ENCODE measurements at places on chromosomes 1 and 21.

GRCh38 chr21:45459171-45460010, 54.4 kb downstream of the COL18A1 start:
- no peak for DNase-seq

GRCh38 chr1:47231301-47232186, 481 bp downstream of the TAL1 start:
- peak; percentile 29 for DNase-seq

GRCh38 chr1:4778056-4778455, 123.6 kb downstream of the AJAP1 start:
- no peak for DNase-seq

DNA sequence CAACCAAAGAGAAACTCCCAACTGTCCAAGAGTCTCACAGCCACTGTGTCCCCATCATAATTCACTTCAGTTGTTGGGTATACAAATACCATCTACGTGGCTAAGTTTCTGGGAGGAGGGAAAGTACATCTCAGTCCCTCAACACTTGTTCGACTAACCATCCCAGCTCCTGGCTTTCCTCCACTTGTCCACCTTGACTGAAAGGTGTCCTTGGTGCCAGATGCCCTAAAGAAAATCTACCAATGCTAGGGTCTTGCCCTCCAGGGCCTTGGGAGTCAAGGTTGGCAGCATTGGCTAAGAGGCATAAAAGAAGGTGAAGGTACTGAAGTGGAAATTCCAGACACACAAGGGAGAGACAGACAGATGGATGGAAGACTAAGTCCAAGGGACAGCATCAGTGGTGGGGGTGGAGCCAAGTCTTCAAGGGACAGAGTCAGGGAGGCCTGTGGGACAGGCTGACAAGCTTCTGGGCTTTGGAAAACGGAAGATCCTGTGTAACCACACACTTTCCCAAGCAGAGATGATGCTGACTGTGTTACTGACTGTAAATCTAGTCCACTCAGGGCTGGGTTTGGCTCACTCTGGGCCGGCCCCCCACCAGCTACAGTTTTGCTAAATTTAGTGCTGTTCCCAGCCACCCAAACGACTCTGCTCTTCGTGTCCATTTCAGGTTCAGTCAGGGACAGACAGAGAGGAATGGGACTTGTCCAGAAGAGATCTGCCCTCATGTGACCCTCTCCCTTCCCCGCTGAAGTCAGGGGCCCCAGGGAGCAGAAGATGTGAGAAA, 60.1 kb downstream of the CD34 start:
- no peak for DNase-seq

DNA sequence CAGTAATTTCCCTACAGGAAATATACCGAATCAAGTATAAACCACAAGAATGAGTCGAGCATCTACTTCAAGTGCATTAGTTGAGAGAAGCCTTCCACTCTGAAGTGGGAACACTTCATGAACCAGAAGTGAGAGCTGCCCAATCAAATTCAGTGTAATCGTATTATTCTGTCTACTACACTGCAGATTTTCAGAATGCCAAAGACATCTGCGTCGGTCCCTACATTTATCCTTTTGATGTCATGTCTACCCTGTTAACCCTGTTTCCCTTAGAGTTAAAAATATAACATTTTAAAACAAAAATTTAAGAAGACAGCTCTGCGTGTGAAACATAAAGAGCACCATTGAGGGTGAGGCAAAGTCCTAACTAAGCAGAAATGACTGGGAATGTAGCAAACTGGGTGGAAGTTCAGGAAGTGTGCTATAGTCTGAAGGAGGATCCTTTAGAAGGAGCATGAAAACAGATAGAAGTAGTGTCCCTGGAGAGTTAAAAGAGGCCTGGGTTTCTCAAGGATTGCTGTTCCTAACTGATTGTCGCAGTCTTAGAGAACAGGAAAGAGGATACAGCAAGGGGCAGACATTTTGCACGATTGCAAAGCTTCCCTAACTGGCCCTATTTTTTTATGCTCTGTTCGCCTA, 291.2 kb downstream of the PTPRC start:
- peak; percentile 75 for DNase-seq

DNA sequence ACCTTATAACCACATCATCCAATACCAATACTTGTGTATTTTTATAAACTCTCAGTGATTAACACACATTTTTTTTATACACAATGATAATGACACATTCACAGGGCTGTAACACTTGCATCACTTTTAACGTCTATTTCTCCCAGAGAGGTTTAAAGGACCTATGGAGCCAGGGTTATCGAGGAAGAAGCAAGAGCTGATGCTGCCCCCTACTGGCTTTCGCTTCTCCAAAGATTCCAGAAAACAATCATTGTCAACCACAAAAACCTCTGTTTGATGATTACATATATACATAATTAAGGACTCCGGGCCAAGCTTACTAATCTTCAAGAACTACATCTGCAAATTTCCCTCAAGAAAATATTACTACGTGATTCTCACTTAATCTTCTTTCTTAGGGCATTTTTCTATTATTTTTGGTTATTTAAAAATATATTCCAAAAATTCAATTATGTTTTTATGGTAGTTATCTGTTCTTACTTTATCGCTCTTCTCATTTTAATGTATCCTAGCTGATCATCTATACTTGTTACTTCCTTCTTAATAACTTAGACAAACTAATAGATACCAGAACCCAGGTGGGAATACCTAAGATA, 214.5 kb downstream of the VAV3 start:
- peak; percentile 43 for DNase-seq

- DNase-seq: no peak
Measured at GRCh38 chr1:37393173-37394120, 80.9 kb upstream of the ZC3H12A start.

GRCh38 chr1:68585351-68585750, 88.5 kb upstream of the DEPDC1 start:
- DNase-seq: no peak

DNA sequence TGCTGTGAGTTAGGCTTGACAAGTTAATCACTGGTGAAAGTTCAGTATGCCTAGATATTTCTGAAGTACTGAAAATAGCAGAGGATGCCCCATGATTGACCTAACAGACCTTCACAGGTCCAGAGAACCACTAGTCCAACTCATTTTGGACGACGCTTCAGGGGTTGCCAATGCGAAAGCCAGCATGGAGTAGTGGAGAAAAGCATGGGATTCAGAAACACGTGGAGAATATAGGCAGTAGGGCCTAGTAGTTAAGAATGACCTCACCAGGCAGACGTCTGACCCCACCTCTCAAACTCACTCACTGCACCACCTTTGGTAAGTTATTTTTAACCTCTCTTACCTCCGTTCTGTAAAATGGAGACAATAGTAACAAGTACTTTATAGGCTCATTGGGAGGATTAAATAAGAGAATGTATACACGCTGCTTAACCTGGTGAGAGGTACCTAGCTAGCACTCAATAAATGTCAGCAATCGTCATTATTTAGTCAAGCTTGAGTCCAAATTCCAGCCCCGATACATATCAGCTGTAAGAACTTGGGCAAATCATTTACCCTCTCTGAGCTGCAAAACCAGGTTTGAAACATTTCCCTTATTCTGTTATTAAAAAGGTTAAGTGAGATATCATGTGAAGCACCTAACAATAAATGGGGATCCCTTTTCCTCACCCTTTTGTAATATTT, 13.2 kb downstream of the PLPP3 start:
- no peak for DNase-seq

- no peak for DNase-seq
Measured at GRCh38 chr1:10903421-10903820, 107.0 kb upstream of the CASZ1 start.

- DNase-seq: no peak
Measured at GRCh38 chr1:50917138-50918137, 42.6 kb downstream of the FAF1 start.

DNA sequence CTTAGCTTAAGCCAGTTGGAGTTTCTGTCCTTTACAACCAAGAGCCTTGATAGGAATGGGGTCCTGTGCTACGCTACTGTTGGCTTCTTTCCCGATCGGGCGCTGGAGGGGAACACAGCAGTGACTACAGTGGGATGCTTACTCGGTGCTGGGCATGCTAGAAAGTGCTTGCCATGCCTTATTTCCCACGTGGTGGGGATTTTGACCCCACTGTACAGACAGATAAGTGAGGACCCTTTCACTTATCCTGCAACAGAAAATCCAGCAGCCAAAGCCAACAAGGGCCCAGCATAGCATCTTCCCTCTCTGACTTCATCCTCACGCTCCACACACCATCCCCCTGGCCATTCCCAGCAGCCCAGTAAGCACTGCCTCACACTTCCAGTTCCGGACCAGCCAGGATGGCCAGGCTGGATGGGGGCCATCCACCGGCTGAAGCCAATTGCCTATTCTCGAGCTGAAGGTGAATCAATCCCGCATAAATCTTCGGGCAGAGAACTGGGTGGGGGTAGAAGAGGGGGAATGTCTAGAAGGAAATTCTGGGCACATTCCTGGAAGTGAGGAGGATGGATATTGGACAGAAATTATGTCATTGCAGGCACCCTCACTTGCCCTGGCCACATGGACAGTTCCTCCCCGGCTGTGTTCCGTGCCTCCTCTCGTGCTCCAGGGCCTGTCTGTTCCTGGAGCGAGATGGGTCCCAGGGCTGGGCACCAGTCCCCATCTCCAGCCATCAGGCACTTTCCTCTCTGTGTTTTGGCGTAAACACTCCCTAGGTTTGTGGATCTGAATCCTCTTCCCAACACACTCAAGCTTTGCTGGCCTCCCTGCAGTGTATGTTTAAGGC, 2.0 kb upstream of the ABCG1 start:
- DNase-seq: no peak

DNA sequence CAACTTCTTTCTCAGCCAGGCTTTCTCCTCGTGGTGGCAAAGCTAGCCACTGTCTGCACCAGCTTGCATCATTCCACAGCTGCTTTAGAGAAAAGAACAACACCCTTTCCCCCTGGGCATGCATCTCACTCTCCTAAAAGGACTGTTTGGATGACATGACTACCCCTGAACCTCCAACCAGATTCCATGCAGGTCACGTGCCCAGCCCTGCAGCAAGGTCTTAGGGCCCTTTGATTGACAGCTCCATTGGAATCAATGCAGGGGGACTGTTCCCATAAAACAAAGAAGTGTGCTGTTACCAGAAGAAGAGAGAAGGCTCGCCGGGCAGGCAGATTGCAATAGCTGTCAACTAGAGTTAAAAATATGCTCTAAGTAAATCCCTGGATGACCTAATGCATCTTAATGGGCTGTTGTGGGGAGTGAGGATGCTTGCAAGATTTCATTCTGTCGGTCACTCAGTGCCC, 24.4 kb downstream of the KCNA2 start:
- DNase-seq: no peak

- DNase-seq: no peak
Measured at GRCh38 chr1:62654744-62655143, 33.4 kb downstream of the DOCK7 start.

DNA sequence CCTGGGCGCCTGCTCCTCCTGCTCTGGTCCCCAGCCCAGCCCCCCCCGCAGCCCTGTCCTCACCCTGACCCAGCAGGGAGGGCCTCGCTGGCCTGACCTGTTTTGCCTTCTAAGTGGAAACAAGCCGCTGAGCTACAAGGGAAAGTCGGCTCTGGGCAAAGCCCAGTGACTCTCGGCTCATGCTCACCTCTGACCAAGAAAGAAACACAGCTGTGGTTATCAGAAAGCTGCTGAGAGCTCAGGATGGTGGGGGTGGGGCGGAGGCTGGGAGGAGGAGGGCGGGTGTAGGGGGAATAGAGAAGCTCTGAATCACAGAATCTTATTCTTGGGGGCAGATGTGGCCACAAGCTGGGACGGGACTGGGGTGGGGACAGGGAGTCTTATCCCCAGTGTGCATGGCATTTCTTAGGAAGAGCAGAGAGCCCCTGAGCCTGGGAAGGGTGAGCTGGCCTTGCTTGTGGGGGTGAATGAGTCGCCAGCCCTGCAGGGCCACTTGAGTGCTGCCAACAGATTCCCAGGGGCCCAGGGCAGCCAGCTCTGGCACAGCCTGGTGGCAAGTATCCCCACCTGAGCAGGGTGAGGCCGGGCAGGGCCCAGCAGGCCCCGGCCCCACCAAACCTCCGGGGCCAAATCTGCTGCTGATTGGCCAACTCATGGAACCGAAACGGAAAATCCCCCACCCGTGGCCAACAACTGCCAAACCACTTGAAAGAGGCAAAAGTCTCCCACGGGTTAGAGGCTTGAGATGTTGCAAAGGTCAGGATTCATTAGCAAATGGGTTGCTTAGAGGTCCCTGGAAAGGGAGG, 120.6 kb downstream of the SPSB1 start:
- peak; percentile 91 for DNase-seq

- DNase-seq: peak; percentile 21
Measured at GRCh38 chr1:201818971-201819750, 9.8 kb upstream of the IPO9 start.

DNA sequence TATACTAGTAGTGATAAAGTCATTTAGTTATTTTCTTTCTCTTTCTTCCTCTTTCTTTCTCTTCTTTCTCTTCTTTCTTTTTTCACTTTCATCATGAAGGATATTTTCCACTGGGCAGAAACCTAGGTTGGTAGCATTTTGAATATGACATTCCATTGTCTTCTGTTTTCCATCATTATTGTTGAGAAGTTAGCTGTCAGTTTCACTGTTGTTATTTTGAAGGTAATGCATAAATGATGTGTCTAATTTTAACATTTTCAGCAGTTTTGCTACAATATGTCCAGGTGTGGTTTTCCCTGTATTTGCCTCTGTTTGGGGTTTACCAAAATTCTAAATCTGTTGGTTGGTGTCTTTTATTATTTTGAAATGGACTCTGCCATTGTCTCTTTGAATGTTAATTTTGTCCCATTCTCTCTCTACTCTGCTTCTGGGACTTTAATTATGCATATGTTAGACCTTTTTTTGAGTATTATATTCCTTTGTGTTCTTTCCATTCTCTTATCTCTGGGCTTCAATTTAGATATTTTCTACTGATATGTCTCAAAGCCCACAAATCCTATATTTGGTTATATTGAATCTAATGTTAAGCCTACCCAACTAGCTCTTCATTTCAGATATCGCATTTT, 96.7 kb downstream of the HFM1 start:
- no peak for DNase-seq
